ENCODE measurements at places on chromosomes 12 and 14. TPM values are rescaled to one million over a fixed set of nuclear protein-coding genes. Genes with fewer than 3 reads are reported as not detected.

Gene FAM186B
- total RNA-seq: not detected

Gene DENND5B
- 7.6 TPM for total RNA-seq

Gene IL22
- not detected for total RNA-seq

Gene STYK1
- total RNA-seq: 7.3 TPM

Gene LRRC10
- total RNA-seq: not detected
